HepG2 (cell line): ENCODE measurements at places on chromosomes 11 and 22. TPM values are rescaled to one million over a fixed set of nuclear protein-coding genes. Genes with fewer than 3 reads are reported as not detected.

GRCh38 chr22:37203354-37204044 lies 8.8 kb downstream of the SSTR3 start:
- no peak for DNase-seq

GRCh38 chr11:45599161-45599943 lies 66.1 kb downstream of the CHST1 start:
- DNase-seq = no peak

- peak; percentile 10 for DNase-seq
These were observed 80.0 kb upstream of the PPARA start for GRCh38 chr22:46070215-46070802.

DNA sequence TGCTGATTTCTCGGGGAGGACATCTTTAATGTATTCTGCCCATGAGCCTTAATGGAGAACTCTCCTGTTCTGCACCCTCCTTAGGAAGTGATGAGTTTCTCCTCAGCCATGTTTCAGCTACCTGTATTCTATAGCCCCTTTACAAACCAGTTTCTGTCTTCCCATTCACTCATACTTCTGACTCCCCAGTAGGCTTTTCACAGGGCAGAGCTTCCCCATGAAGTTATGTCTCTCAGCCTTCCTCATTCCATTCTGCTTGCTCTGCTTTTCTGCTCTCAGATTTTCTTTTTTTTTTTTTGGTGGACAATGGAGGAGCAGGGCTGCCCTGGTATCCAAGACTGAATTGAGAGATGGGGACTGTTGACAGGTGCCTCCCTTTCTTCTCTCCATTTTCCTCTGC lies 4.3 kb upstream of the OR52R1 start:
- no peak for DNase-seq

DNA sequence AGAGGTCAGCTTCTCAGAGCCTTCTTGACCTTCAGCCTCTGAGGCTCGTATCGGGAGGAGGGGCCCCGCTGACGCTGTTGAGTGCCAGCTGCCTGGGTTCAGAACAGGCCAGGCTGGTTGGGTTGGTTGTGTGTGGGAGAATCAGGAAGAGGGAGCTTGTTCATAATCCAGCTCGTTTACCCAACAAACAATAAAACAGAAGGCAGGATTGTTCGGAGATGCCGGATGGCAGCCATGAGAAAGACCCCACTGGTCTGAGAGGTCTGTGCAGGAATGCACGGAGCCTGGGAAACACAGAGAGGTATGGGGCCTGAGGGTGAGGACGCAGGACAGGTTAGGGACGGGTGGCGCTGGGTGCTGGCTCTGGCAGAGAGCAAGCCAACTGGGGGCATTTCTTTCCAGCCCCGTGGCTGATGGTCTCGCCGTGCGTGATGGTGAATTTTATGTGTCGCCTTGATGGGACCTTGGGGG lies 31.6 kb upstream of the SHANK2 start:
- DNase-seq = peak; percentile 62

DNA sequence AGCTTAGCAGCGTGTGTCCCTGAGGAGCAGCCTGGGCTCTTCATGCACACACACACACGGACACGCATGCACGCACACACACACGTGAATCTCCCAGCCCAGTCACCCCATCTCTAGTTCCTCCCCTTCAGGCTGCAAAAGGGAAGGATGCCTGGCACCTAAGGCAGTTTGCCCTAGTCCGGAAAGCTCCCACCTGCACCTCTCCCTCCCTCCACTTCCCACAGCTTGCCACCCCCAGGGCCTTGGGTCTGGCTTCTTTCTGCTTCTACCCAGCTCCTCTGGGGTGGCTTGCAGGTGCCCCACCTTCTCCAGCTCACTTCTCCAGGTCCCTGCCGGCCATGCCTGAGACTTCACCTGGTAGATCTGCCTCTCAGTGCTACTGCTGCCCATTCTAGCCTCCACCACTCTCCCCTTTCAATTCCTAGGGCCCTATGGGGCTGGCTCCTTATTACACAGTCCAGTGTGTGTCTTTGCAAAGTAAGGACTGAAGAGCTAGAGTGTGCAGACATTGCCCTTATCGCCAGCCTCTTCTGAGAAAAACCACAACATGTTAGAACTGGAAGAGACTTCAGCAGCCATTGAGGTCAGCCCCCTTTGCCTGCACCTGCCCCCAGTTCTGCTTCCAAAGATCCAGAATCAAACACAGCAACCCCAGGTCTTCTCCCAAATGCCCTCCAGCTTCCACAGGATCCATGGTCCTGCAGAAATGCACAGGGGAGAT lies 33.5 kb upstream of the CHST1 start:
- DNase-seq = no peak

GRCh38 chr22:27801616-27802345 lies at the start of gene MN1:
TSS of gene MN1 (minus strand) at chr22:27801756. CDS start at chr22:27800543, 1,213 bp downstream.
- no peak for DNase-seq

DNA sequence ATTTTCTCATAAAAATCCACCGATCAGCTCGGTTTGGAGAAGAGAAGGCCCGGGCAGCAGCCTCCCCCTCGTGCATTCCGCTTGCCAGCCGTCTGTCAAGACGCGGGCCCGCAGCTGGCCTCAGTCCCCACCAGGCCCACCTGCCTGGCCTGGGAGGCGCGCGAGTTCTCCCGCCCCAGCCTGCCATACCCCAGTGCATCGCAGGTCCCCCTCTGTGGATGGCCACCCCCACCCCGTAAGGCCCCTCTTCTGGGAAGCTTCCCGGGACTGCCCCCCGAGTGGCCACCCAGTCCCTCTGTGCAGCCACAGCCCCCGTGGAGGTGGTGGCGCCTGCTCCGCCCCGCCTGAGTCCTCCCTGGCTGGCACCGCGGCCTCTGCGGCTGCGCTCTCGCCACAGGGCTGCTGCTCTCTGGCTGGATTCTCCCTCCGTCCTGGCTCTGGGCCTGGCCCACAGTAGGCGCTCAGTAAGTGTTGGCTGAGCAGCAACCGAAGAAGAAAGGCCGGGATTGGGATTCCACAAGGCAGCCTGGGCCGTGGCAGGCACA lies 74.0 kb upstream of the TCF20 start:
- no peak for DNase-seq

- no peak for DNase-seq
These were observed 14.2 kb downstream of the PDE3B start for GRCh38 chr11:14657841-14658240.

YPEL4 gene
- not detected in 2 replicates for total RNA-seq

OR10A5 gene
- not detected in 2 replicates for total RNA-seq

SCGB1D2 gene
- total RNA-seq = not detected in 2 replicates

OR51E1 gene
- total RNA-seq = not detected in 2 replicates
